HFF-Myc (cell line): ENCODE measurements at places on chromosomes 6 and 20.

DNA sequence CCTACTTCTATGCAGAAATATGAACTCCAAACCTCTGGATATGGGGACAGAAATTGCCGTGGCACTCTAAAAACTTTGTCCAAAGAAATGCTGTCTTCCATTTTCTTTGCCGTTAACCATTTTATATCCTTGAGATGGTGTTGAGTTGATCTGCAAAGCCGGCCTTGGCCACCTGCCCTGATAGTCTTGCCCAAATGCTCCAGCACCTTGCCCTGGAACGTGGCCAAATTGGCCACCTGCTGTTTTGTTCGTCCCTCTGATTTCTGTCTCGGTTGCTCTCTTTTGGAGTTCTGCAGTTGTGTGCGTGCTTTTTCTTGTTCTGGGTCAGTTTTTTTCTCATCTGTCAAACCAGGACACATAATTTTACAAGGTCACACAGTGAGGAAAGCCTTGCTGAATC is 239.7 kb upstream of the GMDS start:
- DNase-seq = no peak

DNA sequence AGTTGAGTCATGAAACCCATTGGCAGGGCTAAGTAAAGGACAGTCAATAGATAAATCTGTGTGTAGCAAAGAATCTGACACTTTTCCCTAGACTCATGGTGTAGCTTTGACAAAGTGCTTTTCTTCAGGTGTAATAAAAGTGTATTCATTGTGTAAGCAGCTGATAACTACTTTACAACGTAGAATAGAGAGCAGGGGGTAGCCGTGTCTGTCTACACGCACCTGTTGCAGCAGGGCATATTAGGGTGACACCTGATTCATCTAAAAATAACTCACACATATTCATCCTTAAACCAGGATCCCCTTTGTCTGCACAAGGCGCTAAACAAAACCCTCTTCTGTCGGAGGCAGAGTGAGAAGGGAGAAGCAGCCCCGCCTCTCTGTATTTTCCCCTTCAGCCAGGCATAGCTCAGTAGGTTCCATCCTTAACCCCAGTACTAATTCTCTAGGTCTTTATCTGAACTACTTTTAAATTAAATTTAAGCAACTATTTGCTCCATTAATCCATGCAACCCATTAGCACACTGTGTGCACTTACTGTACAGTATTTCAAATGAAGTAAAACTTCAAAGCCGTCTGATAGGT is 306.7 kb upstream of the SASH1 start:
- no peak for DNase-seq

DNA sequence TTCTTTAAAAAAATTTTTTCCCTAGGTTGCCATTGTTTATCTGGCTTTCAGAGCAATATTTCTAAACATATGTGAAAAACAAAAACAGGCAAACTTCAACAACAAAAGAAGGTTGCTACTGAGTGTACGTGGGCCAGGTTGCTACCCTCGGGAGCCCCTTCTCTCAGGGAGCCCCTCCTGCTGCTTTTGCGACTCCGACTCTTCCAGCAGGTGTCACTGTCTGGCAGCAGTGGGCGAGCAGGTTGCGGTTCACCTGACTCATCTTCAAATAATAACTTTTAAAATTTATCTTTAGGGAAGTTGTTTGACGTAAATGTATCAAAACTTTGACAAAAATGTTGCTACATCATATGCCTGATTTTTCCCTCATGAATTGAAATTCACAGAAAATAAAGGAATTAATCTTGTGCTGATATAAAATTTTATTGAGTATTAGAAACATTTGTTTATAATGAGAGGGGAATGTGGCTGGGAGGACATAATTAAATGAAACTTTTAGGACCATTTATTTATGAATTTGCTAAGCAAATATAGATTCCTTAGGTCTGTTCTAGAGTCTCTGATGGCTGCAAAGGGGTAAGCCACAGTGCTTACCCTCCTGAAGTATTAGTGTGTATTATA is 138.8 kb downstream of the HIVEP1 start:
- DNase-seq = no peak

DNA sequence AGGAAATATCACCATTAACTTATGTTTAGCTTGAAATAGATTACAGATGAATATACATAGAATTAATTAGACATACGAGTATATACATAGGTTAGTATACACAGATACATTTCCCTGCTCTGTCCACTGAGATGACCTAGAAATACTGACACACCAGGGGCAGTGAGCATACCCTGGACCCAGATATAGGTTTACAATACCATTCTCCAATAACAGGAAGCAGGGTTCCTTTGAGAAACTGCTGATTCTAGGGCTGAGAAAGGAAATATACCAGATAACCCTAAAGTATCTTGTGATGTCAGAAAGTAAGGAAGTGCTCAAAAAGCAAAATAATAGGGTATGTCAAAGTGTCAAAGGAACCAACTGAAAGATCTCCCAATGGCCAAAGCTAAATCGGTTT is 322.5 kb downstream of the HAO1 start:
- DNase-seq = no peak

- no peak for DNase-seq
These were observed 48.0 kb downstream of the OR2B2 start for GRCh38 chr6:27863962-27864905.

DNA sequence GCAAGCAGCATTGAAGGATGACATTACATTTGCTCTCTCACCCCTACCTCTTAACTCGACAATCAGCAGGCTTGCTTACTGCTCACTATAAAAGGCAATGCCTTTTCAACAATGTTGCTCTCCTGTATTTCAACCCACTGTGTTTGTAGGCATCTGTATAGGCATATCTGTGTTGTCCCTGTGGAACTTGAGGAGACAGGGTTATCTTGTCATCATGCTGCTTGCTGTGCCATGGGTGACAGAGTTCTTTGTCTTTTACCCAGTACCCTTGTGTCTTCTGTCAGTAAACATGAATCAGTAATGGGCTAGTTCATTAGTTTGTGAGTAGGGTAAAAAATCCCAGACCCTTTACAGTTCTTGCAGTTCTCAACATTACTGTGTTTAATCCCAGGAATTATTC is 25.2 kb downstream of the PHF3 start:
- DNase-seq = no peak

DNA sequence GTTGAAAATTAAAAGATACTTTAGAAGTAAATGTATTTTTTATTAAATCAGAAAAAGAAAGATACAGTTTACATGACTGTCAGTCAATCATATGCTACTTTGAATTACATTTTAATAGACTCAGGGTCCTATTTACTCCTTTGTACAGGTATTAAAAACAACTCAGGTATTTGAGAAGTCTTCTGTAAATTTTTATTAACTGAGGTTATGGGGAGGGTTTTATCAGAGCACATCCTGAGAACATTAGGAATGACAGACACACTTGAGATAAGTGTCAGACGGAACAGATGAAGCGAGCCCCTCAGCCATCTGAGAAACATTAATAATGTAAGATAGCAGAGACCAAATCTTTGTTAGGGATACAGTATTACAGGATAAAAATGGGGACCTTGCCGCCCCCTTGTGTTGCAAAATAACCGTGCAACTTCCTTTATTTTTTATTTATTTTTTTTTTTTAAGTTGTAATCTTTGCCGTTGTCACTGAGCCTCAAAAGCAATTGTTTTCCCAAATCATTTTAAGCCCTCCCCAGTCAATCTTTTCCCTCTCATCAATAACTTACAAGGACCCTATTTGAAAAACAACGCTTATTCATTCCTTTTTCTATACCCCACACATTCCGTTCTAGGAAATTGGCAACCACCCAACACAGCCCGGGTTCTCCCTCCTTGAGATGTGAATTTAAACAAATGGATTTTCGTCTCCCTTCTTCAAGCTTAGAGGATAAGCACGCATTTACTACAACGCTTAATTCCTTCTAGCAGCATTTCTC is 126.7 kb downstream of the BCAS1 start:
- no peak for DNase-seq

DNA sequence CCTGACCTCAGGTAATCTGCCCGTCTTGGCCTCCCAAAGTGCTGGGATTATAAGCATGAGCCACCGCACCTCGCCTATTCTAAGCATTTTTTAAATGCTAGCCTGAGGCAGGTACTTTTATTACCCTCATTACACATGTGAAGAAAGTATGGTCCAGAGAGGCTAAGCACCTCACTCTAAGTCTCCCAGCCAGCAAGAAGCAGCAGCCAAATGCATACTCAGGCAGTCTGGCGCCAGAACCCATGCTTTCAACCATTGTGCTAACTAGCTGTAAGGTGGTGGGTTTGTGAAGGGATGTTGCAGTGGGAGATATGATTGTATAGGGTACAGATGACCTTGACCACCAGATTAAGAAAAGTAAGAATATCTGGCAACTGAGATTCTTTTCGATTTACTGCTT is 26.1 kb upstream of the RIPOR2 start:
- DNase-seq = no peak

GRCh38 chr6:29762051-29762450 is 38.8 kb downstream of the HLA-F start:
- no peak for DNase-seq

DNA sequence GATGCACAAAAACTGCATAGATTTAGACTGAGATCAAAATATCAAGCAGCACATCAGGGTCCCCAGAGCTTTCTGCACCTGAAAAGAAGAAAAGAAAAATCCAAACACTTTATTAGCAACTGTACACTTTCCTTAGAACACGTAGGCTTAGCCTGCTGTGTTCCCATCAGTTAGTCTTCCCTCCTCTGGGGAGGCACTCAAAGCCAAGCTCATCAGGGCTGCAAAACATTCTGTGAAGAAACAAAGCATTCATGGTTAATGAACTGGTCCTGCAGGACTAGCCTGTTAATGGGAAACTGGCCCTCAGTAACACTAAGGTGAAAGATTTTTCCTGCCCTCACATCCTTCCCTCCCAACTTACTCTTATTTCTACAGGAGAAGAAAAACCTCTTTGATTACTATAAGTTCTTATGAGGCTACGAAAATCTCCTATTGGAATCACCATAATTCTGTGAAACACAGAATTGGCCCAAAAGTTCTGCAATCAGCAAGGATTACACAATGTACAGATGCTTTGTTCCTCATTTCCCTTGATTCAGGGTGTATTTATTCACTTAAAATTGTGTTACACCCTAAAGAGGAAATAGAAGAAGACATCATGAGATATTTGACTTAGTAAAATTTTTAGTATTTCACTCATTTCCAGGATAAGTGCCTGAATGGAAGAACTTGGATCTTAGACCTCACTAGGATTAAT is 901.0 kb upstream of the MAP3K7 start:
- no peak for DNase-seq

GRCh38 chr20:13251106-13251903 is 30.2 kb downstream of the ISM1 start:
- no peak for DNase-seq

- DNase-seq = no peak
These were observed 37.9 kb downstream of the GPX5 start for GRCh38 chr6:28563430-28564095.

- DNase-seq = no peak
These were observed 72.7 kb upstream of the CCN6 start for GRCh38 chr6:111980971-111981840.

DNA sequence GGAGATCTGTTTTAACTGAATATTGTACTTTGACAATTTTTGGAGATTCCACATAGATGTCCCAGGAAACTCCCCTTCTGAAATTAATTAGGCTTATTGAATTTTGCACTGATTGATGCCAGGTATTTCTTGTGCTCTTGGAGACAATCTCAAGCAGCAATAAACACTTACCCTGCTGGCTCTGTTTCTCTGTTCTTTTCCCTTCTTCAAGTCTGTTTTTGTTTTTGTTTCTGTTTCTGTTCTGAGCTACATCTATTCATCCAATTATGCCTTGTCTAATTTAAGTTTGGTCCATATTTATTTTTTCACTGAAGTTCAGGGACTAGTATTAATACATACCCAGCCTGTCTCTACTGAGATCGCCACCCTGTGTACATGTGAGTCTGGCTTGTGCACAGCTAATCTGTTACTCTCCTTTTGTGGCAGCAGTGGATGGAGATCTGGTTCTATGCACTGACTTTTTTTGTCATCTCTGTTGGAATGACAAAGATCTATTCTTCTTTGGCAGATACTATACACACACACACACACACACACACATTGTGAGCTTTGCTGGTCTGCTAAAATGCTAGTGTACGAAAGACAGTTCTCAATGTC is 51.9 kb downstream of the IL22RA2 start:
- no peak for DNase-seq

GRCh38 chr6:121260651-121261102 is 73.6 kb downstream of the TBC1D32 start:
- DNase-seq = no peak

DNA sequence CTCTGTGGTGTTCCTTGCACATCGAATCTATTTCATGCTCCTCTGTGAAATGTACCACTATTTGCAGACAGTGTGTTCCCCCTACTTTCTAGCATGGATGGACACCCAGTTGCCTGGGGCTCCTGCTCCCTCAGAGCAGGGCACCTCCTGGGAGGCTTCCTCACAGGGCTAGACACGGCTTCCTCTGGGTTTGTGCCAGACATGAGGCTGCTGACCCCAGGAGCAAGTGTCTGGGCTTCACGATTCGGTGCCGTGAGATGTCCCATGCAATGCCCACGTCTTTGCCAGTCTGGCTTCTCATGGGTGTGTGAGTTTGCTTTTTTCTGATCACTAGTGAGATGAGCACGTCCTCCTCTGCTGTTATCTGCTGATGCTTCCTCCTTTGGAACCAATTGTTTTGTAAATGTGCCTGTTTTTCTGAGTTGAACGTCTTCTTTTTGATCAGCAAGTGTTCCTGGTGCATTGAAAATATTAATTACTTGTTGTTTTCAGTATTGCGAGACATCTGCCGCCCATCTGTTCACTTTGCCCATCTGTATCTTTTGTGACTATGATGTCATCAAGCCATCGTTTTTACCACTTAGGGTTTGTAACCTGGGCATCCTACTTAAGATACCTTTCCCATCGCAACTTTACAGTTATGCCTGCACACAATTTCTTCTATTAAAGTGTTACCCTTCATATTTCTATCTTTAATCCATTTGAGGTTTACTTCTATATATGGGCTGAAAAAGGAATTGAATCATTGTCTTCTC is 92.0 kb downstream of the TTLL2 start:
- DNase-seq = no peak

DNA sequence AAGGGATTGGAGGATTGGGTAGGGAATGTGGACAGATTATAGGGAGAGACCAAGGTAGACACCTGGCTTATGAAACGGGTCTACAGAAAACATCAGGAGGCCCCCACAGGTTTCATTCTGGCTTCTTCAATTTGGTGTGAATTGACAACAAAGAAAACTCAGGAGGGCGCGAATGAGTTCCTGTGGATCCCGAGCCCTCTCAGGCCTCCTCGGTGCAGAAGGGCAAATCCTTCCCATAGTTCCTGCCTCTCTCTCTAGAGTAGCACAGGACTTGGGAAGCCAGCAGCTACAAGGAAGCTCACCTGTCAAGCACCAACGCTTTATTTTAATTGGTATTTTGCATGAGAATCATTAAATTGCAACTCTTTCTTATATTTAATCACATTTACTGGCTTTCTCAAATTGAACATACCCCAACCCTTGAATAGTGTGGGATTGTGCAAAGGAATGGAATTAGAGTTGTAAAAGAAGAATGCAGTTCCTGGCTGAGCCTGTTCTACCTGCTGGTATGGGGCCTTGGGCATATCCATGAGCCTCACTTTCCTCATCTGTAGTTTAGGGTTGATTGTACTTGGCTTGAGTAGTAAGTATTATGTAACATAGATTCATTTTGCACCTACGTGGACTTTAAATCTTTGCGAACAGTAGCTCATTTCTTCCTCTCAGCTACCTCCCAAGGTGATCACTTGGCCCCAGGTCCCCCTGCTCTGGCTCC is 56.4 kb upstream of the PHACTR2 start:
- DNase-seq = no peak
